NCI-H1694 treated with DMSO at 0.1 percent for 48 hours (cell line): ENCODE measurements at places on chromosomes 7 and 10.

GRCh38 chr7:121605317-121605680 is 209.2 kb upstream of the FAM3C start:
- peak; percentile 87 for DNase-seq

DNA sequence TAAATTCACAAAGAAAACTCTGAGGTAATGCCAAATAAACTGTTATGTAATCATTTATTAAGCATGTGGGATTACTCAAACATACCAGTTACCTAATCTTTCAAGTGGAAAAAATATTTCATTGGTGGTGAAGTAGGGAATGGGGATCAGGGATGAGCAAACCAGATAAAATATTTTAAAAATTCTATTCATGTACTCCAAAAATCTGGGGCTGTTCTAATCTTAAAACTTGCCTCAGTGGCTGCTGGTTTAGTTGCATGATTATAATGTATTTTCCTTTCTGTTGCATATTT is 19.5 kb downstream of the LMOD2 start:
- no peak for DNase-seq

DNA sequence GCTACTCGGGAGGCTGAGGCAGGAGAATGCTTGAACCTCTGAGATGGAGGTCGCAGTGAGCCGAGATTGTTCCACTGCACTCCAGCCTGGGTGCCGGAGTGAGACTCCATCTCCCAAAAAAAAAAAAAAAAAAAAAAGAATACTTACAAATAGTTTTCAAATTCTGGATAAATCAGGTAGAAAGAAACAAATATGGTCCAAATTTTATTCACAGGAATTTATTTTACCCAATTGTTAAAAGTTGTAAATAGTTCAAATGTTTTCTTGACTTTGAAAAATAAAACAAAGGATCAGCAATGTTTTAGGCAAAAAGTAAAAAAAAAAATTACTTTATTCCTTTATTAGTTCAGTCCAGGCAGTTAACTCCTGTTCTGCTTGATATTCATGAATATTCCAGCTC is 172.9 kb upstream of the NAMPT start:
- DNase-seq: no peak

DNA sequence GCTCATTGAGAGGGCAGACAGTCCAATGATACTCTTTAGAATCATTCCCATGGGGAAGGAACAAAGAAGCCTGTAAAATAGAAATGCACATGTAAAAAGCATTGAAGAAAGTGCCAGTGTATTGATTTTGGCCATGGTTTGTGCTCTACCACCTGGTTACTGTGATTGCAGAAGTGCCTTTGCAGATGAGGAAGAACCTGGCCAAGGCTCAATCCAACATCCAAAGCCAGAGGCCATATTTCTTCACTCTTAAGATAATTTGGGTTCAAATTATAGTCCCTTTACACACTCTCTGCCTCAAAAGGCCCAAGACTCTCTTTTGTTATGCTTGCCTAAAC is 122.1 kb downstream of the EGFR start:
- DNase-seq: no peak

- no peak for DNase-seq
These were observed 362.8 kb downstream of the HGF start for GRCh38 chr7:81407094-81407493.

GRCh38 chr10:117594722-117595121 is 52.2 kb downstream of the EMX2 start:
- no peak for DNase-seq

GRCh38 chr10:23368816-23369640 is 24.4 kb upstream of the C10orf67 start:
- DNase-seq: no peak

DNA sequence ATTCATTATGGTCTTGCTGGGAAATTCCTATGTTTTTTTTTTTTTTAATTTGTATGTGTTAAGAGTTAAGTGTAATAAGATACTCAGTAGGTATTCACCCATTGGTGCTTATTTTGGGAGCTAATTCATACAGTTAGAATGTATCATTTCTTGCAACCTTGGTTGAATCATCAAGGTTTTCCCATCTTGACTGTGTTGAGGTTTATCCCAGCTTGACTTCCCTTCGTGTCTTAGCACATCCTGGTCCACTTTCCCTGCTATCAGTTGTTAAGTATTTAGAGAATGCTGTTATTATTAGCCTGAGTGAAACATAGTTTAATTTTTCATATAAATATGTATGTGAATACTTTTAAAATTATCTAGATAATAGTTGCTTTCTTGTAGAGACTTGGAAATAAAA is 20.8 kb downstream of the RALA start:
- no peak for DNase-seq

GRCh38 chr7:121271916-121272315 is 56.9 kb upstream of the WNT16 start:
- DNase-seq: no peak

- no peak for DNase-seq
These were observed 240.8 kb downstream of the SNX10 start for GRCh38 chr7:26532471-26532870.

- no peak for DNase-seq
These were observed 50.2 kb downstream of the LMBR1 start for GRCh38 chr7:156842740-156843140.

- DNase-seq: no peak
These were observed 14.8 kb downstream of the SLIT1 start for GRCh38 chr10:97171001-97171400.

- DNase-seq: no peak
These were observed 766 bp upstream of the ZMYND11 start for GRCh38 chr10:134247-135131.

DNA sequence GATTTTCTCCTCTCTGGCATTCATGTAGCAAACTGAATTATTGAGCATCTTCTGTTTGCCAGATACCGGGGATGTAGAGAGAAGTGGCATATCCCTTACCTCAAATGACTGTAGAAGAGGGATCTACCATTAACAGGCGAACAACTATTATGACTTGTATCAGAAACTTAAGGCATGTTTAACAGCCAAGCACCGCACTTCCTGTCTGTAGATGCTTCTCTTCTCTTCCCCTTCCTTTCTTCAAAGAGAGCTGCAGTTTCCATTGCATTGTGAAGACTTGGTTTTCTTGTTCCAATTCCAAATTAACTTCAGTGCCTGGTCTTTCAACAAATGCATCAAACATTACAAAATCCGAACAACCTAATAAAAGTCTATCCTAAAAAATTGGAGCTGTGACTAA is 49.3 kb downstream of the LRRC4 start:
- no peak for DNase-seq

DNA sequence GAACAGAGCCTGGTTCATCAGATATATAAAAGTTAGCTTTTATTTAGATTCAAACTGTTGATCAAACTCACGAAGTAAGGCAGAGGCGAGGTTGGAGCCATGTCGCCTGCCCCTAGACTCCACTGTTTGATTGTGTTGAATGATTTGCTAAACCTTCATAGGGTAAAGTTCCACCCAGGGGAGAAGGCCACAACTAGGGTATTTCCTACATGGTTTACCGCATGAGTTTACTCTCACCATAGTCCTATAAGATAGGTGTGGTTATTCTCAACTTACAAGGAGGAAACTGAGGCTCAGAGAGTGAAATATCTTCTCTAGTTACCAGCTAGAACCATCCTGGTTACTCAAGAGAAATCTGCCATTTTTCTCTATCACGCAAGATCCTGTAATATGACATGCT is 31.8 kb downstream of the ARHGAP22 start:
- DNase-seq: no peak

DNA sequence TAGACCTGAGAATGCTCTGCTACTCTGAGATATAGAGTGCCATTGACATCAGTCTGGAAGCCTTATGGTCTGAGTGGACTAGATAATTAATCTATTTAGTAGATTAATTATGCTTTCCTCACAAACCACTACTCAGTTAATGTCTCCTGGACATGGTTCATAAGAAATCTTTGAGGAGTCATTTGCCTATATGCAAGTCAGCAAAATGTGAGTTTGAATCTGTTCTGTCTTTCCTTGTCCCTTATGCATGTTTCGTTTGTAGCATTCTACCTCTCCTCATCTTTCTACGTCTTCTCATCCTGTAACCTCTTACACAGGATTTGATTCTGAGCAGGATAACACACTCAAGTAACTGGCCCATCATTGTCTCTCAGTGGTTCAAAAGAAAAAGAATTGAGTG is 735.4 kb upstream of the LRRTM3 start:
- DNase-seq: no peak

DNA sequence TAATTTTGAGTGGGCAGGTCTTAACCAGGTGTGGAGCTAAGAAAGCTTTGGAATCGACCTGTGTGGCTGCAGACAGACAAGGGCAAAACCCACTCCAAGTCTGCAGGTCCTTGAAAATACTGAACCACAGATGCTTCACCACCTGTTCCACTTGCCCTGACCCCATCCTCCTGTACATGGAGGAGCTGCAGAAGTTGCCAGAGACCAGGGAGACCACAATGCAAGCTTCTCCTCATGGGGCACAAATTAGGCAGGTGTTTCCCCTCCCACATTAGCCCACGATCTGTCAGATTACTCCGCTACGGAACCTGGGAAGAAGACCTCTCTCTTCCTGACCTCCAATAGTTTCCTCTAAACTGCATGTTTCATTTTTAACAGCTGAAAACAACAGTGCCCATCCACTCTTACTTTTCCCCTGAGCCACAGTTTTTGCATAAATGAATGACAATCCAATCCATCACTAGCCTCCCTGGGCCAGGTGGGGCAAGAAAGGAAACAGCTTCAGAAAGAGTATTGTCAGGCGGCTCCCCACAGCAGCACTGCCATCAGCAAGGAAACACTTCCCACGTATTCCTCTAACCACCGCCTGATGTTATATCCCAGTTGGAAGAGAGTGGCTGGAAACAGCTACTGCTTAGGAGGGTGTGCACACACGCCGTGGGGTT is 141.6 kb downstream of the PRKAG2 start:
- DNase-seq: no peak

DNA sequence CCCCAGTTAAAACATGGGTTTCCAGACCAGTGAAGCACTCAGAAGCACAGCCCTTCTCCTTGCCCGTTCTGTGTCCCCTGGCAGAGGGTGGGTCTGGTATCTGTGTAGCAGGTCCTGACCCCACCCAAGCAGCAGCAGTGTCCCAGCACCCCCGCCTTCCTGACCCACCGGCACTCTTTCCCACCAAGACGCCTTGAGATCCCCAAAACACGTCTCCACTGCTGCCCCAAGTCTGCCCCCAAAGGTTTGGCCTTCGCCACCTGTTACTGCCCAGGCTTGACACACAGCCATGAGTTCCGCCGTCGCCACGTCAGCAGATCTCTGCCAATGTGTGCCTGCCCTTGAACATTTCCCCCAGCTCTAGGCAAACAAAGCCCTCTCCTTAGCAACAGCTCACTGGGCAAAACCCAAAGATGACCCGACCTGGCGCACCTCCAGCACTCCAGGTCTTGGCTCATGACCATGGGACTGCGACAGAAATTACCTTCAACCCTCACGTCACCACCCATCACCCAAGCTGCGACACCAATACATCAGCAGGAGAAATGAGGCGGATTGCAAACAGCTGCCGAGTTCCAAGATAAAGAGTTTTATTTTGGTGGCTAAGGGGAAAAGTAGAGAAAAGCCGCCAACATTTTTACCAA is 75.6 kb downstream of the CTBP2 start:
- DNase-seq: no peak

GRCh38 chr7:35331730-35332678 is 78.1 kb upstream of the TBX20 start:
- DNase-seq: no peak

DNA sequence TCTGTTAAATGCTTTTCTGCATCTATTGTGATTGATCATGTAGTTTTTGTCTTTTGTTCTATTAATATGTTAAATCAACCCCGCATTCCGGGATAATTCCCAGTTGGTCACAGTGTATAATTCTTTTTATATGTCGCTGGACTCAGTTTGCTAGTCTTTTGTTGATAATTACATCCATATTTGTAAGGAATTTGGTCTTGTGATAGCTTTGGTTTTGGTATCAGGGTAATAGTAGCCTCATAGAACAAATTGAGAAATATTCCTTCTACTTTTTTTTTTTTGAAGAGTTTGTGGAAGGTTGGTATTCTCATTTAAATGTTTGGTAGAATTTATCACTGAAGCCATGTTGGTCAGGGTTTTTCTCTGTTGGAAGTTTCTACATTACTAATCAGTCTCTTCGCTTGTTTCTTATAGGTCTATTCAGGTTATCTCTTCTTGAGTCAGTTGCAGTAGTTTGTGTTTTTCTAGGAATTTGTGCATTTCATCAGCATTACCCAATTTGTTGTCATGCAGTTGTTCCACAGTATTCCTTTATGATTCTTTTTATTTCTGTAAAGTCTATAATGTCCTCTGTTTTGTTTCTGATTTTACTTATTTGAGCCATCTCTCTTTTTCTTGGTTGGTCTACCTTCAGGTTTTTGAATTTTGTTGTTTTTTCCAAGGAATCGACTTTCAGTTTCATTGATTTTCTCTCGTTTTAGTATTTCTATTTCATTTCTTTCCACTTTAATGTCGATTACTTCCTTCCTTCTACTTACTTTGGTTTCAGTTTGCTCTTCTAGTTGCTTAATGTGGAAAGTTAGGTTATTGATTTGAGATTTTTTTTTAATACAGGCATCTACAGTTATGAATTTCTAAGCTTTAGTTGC is 64.6 kb upstream of the GJD4 start:
- DNase-seq: no peak

- no peak for DNase-seq
These were observed 43.7 kb downstream of the HIF1AN start for GRCh38 chr10:100579261-100580090.

- no peak for DNase-seq
These were observed 619 bp upstream of the HOXA6 start for GRCh38 chr7:27148031-27148755.

DNA sequence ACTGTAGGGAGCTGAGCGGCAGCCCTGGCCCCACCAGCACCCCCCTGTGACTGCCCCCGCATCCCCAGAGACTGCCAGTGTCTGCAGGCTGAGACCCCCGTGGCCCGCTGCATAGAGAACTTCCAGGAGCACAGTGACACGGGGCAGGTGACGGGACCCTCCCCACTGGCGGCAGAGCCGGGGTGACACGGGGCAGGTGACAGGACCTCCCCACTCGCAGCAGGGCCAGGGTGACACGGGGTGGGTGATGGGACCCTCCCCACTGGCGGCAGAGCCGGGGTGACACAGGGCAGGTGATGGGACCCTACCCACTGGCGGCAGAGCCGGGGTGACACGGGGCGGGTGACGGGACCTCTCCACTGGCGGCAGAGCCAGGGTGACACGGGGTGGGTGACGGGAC is 2.3 kb downstream of the GPER1 start:
- DNase-seq: no peak

DNA sequence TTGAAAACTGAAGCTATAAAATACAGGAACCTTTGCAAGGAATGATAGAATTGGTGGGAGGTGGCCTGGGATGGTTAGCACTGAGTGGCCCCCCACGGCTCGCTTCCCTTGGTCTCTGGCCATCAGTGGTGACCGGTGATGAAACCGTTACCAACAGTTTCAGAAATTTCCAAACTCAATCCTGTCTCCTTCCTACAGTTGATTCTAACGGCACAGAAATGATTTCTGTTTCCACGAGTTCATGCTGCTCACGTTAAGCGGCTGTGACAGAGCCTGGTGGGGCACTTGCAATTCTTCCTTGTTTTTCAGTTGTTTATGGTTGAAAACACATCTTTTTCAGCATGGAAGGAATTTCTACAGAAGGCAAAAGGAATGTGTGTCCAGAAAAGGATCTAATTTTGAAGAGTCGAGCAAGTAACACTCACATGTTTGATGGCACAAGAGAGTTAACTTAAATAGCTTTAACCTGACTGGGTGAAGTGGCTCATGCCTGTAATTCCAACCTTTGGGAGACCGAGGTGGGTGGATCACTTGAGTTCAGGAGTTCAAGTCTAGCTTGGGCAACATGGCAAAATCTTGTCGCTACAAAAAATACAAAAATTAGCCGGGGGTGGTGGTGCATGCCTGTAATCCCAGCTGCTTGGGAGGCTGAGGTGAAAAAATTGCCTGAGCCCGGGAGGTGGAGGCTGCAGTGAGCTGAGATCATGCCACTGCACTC is 100.1 kb downstream of the DNAJB6 start:
- DNase-seq: no peak

GRCh38 chr7:134865001-134865845 is 85.8 kb downstream of the CALD1 start:
- DNase-seq: no peak
